ENCODE measurements at places on chromosomes 1 and 21.

GRCh38 chr1:9787702-9788101 is 36.1 kb downstream of the CLSTN1 start:
- DNase-seq: peak; percentile 78

DNA sequence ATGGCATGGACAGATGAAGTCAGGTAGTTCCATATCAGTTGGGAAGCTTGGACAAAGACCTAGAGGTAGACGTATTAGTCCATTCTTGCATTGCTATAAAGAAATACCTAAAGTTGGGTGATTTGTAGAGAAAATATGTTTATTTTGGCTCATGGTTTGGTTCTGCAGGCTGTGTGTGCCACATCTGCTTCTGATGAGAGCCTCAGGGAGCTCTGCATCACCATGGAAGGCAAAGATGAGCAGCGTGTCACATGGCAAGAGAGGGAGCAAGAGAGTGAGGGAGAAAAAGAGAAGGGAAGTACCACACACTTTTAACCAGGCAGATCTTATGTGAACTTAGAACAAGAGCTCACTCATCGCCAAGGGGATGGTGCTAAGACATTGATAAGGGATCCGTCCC is 9.0 kb downstream of the TSACC start:
- no peak for DNase-seq

DNA sequence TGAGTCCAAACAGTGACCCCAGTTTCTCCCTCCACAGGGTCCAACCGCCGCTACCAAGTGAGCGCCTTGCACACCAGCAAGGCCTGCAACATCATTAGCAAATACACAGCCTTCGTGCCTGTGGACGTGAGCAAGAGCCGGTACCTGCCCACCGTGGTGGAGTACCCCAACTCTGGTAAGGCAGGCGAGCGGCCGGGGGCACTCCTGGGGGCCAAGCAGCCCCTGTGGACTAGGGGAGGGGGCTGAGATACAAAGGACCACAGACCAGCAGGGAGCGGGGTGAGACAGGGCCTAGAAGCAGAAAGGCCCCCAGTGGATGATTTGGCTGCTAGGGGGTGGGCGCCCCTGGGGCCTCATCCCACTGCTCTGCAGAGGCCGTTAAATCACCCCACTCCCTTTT is 54.7 kb downstream of the VWA5B1 start:
- DNase-seq: no peak

DNA sequence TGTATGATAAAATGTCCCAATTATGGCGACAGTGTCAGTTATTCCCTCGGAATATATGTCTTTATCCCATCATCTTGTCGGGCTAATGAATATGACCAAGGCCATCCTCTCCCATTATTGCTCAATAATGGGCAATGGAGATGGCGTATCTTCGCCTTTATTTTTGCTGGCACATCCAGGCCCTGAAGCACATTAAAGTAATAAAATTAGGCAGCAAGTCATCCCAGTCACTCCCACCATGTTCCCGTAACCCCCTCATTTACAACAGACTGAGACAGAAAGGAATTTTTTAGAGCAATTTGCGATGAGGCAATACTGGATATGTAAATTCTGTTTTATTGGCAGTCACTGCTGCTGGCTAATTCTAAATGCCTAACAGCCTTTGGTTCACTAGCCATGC is 35.3 kb downstream of the CLIC6 start:
- no peak for DNase-seq

DNA sequence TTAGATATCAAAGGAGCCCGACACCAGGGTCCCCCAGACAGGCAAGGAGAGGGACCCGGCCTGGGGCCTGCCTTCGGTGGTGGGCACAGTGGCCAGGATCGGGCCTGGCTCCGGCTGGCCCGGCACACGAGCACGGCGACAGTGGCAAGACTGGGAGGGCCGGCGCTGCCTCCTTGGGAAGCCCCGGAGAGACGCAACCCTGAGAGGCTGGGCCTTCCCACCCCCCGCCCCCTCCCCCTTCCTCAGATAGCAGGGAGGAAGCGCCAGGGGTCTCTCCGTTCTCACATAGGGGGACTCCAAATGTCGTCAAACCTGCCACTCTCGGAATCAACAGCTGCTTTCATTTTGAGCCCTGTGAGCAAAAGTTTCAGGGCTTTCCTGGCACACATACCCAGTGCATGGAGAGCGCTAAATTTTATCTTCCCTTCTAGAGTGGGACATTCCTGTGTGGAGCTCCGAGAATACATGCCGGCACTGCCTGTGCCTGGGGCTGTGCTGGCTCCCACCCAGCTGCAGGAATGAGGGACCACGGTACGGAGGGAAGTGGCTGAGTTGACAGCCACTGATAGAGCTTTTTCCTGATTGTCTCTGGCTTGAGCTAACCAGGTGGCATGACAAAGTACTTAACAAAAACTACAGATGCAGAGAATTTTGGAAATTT is 62.4 kb downstream of the CD247 start:
- DNase-seq: peak; percentile 16

DNA sequence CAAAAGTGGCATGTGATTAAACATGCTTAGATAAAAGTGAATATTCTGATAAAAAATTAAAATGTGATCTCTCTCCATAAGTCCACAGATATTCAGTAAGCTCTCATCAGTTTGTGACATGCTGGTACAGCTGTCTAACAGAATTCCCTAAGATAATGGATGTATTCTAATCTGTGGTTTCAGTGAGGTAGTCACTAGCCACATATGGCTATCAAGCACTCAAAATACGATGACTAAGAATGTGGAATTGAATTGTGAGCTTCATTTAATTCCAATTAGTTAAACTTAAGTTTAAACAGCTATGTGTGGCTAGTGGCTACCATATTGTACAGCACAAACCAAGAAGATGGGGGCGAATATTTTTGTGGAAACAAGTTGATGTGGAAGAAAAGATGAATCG is 4.1 kb upstream of the REG4 start:
- no peak for DNase-seq

- no peak for DNase-seq
These were observed 248.9 kb upstream of the HOOK1 start for GRCh38 chr1:59565611-59566410.
